ENCODE measurements at places on chromosomes 2 and 18.
A peak's percentile ranks its signal among the peaks of the same experiment; 100 is the strongest.

DNA sequence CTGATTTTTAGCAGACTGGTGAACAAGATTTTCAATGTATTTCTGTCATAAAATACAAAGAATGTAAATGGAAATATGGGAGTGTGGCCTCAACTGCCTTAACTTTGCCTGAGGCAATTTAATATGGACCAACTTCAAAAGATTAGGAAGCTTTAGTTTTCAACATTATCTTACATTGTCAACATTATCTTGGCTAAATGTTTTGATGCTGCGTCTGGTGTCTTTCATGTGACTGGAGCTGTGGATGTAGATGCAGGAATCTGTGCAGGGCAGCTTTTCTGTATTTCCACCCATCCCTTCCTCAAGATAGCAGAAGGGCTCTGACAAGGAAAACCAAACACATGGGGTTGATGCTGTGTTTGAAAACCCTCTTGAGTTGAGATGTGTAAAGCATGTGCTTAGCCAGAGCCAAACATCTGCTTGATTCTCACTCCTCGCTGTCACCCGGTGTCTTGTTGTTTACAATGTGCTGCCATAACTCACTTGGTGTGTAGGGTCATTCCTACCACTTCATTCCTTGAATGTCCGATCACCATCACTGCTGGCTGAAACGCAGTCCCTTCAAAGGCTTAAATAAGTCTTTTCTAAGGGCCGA is 33.0 kb downstream of the COPS8 start:
- DNase-seq, result no peak

GRCh38 chr2:65528241-65528574 is 95.8 kb upstream of the SPRED2 start:
- no peak for DNase-seq

DNA sequence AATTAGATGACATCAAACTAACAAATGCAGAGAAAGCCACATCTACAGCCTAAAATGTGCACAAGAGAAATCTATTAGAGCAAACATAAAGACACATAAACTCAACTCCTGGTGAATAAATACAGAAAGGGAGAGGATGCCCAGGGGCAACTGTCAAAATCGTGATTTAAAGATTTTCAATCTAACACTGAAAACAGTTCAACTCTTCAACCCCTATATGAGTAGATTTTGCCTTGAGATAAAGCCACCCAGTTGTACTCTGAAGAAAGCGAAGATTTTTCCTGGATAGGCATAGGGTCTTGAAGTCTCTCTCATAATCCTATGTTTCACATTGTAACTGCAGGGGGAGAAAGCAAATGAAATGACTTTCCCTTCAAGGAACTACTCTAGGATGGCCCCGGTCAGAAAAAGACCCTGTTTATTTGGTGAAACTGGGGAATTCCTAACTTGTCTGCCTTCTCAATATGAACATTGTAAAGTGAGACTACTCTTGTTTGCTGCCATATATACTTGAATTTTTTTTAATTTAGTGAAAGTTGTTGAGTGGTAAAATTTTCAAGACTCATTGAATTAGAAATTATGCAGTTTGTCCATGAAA is 226.7 kb downstream of the ERBB4 start:
- DNase-seq, result no peak

GRCh38 chr2:143698888-143699570 is 569.8 kb downstream of the ARHGAP15 start:
- no peak for DNase-seq

DNA sequence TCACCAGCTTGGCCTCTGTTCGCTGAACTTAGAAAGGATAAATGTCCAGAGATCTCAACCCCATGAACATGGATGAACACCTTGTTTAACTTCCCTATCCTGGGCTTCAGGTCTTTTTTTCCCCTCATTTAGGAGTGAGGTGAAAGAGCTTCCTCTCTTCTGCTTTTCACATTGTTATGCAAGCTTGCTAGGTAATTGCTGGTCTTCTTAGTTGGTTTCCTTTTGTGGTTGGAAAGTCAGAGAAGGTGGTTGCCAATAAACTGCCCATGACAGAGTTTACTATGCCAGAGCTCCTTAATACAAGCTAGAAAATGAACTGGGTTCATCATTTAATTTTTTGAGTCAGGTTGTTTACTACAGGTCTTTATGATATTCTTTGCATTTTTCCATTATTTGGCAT is 16.6 kb downstream of the SLC9A4 start:
- DNase-seq, result no peak

GRCh38 chr2:9205963-9206948 is at the start of gene ASAP2:
Gene ASAP2 (plus strand): TSS chr2:9206812. CDS start chr2:9207105, 293 bp downstream.
- DNase-seq, result no peak

- peak; percentile 67 for DNase-seq
These were observed 705 bp upstream of the TEX261 start for GRCh38 chr2:70995426-70995729.
